ENCODE measurements at places on chromosomes 5 and 9.
A peak's percentile ranks its signal among the peaks of the same experiment; 100 is the strongest.

DNA sequence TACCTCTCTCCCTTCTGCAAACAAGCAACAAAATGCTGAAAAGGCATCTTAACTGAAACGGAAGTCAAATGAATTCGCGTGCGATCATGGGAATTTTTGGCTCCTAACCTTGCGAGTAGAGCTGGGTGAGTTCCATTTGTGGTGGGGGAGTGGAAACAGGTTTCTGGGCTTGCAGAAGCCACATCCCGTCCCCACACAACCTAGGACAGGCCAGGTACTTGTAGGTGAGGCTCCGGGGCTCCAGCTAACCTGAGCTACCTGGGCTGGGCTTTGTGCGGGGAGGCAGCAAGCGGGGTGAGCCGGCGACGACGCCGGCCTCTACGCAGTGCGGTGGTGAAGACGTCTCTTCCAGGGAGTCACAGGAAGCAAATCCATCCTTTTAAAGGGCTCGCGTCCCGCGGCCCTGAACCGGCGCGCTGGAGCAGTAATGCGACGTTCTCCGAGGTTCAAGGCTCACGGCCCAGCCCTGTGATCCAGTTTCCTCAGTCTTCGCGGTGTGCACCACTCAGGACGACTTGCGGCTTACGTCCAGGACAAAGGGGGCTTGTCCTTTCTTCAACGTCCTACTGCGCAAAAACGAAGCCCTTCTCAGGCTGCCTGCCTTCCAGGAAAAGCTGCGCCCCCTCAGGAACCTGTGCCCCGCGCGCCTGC, 567 bp upstream of the SPIN1 start:
- peak; percentile 70 for DNase-seq

DNA sequence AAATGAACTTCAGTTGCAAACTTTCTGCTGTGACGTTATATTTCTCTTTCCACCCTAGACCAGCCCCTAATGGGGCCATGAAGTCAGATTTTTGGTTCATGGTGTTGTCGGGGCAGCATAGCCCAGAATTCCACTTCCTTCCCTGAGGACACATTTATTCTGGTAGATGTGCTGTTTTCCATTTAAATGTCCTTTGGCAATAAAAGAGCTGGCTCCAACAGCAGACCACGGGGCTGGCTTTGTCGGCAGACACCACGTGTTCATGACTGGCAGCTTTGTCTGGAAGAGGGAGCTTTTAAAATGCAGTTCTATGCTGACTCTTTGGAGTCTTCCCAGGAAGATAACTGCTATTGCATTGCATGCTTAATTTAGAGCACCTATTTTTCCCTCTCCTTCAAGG, 17.6 kb upstream of the LCP2 start:
- DNase-seq = peak; percentile 82

GRCh38 chr9:103169798-103170197, 174.7 kb downstream of the CYLC2 start:
- no peak for DNase-seq

DNA sequence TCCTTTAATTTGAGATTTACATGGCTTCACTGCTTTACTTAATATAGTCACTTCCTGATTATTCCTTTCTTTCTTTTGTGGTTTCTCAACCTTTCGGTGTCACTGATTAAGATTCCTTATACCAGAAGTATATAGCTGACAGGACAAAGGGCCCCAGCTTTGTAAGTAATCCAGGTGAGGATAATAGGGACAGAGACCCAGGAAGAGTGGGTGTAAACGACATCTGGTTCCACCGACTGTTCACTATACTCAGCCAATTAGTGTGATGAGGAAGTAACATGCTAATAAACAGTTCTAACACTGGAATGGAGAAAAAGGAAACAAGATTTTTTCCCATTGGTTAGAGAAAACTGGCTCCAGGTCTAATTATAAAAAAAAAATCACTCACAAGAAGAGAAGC, 286.3 kb upstream of the EFNA5 start:
- no peak for DNase-seq

DNA sequence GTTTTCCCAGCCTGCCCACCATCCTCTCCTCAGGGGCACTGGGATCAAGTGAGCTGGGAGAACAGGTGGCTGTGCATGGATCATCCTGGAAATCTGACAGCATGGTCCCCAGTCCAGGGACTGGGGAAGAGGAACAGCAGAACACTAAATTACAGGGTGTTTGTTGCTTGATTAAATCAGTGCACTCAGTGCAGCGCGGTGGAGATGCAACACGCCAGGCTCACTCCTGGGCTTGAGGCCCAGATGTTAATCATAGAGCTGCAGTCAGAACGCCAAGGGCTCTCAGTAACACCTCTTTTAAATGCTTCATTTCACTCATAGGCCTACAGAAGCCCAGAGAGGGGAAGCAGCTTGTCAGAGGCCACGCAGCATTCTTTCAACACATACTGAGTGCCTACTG, 14.2 kb upstream of the LARP1 start:
- no peak for DNase-seq

DNA sequence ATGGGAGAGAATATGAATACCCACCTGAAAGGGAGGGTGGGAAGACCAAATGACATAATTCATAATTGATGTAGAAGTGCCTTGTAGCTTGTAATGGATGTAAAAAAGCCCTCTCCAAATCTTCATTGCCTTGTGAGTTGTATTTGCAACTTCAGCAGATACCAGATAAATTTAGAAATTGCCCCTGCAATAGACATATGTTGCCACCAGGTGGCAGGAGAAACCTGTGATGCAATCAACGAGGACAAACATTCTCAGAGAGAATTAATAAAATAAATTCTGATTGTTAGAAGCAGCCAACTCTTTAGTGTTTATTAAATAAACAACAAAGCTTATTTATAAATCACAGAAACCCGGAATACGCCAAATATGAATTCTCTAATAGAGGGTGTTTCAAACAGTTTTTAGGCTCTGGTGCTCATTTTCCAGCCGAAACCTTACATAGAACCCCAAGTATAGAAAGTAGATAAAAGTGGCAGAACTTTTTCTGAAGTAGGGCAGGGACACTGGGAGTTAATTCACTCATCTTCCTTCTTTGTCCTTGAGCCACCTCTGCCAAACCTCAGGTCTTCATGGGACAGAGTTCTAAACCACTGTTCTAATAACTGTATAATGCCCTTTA, 147.8 kb downstream of the TMEM38B start:
- DNase-seq = no peak

DNA sequence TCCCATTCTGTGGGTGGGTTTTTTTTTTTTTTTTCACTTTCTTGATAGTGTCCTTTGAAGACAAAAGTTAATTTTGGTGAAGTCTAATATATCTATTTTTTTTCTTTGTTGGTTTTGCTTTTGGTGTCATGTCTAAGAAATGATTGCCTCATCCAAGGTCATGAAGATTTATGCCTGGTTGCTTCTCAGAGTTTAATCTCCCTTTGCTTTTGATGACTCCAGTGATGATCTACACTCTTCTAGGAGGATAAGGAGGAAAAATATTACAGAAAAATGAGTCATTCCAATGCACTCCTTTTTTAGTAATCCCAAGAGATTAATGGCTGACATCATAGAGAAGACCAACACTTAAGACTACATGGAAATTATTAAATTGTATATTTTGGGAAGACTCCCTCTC, 79.7 kb upstream of the ICE1 start:
- DNase-seq = no peak

GRCh38 chr5:8471581-8471980, 602.6 kb downstream of the MTRR start:
- DNase-seq = no peak

- no peak for DNase-seq
These were observed 47.7 kb upstream of the TESK1 start for GRCh38 chr9:35557320-35557719.

DNA sequence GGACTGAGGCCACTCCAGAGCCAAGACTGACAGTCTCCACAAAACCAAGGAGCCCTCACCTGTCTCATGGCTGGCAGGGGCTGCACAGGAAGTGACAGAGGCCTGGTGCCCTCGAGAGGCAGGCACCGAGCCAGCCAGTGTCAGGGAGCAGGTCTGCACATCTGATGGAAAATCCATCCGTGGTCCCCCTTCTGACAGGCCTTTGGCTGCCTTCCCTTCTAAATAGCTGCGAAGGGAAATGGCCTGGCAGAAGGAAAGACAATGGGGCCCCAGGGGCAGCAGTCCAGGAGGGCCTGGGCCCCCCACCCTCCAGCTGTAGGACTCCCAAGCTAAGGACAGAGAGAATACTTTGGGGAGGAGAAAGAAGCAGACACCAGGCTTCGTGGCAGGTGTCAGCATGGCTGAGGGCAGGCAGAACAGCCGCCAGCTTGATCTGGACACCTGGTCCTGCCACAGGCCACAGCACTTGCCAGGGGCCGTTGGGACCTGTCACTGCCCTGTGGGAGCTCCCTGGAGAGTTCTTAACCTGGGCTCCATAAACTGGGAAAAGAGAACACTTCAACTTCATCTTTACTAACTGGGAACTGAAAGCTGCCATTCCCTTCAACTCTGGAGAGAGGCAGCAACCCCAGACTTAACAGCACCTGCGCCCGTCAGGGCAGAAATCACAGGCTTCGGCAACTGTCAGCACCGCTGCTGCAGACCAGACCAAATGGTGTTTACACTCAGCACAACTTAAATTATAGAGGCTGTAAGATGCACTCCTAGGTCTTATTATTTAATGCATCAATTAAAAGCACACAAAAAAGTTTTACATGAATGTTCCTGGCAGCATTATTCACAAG, 22.0 kb downstream of the ADAMTS2 start:
- DNase-seq = peak; percentile 49

- no peak for DNase-seq
These were observed 47.5 kb upstream of the NRARP start for GRCh38 chr9:137349471-137350033.

GRCh38 chr5:174311531-174312269, 266.2 kb downstream of the NSG2 start:
- DNase-seq = peak; percentile 87

GRCh38 chr5:150559088-150559487, 51.2 kb downstream of the NDST1 start:
- no peak for DNase-seq

- DNase-seq = no peak
These were observed at the start of gene MAN2A1 for GRCh38 chr5:109689740-109690241. Gene MAN2A1 (plus strand): TSS chr5:109689927. CDS start chr5:109690418, 491 bp downstream.

All from right forelimb (tissue), 1 donor.